ENCODE measurements at places on chromosomes 7 and 10.

- no peak for DNase-seq
Measured at GRCh38 chr7:30923774-30924413, 12.2 kb downstream of the AQP1 start.

DNA sequence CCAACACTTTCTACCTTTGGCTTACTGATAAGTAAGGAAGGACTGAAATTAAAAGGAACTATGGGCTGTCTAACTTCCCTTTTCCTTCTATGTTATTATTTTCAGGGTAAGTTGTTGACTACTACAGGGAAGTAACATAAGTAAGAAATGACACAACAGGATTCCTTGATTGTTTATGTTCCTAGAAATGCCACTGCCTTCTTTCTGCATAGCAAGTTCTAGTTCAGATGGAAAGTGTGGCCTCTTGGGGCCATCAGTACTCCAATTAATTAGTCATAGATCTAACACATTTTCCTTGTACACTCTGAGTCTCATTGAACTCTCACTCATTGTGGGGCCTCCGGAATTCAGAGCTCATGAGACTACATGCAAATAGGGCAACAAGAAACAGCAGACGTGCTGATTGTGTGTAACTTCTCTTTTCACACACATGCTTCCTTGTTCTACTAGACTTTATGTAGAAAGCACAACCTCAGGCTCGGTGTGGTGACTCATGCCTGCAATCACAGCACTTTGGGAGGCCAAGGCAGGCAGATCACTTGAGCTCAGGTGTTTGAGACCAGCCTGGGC lies 35.3 kb upstream of the HIBADH start:
- DNase-seq: no peak

GRCh38 chr7:149624006-149624405 lies 126.4 kb upstream of the ZNF746 start:
- no peak for DNase-seq

DNA sequence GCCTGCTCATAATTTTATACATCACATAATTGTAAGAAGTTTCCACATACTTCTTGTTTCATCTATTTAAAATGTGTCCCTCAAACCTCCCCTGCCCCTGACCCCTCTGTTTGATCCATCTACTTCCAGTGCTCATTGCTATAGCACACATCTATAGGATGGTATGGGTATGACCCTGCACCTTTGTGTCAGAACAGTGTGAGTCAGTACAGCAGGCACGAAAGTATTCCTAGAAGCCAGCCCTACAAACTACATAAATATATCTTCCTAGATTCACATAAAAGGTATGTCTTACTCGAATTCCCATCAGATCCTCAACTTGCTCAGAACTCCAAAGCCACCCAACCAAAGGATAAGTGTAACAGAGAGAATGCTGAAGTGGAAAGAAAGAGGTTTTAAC lies 25.7 kb upstream of the ING3 start:
- DNase-seq: no peak

DNA sequence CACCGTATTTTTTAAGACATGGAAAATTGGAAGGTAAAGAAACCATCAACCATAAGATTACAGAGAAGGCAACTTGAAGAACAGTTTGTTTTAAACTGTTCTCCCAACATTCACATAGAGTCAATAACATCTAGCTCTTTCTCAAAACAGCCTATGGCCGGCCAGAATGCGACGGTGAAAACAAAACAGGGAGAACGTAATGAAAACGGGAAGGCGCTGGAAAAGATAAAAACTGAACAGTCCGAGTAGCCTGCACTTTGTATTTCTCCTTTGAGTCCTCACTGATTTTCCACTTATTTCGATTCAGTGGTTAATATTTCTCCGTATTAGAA lies 637 bp downstream of the MICU1 start:
- DNase-seq: no peak

DNA sequence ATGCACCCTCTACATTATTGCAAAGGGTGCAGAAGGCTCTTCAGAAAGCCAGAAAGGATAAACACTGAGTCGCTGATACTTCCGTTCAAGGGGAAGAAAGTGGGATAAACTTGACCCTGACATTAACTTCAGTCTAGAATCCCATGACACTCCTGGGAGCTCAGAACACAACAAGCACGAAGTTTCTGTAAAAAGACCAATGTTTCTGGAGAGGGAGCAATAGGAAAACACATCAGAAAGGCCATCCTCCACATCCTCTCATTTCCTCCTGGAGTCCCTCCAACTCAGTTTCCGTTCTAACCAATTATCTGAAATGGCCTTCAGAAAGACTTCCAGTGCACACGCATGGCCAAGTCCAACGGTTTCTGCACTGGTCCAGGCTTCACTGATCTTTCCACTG lies 113.5 kb downstream of the SORBS1 start:
- DNase-seq: no peak

GRCh38 chr7:100655908-100656674 lies at the start of gene ACTL6B:
ACTL6B (minus strand) TSS chr7:100656448; CDS start chr7:100656354, 94 bp downstream.
- peak; percentile 58 for DNase-seq

- DNase-seq: no peak
Measured at GRCh38 chr7:153406486-153406872, 645.7 kb upstream of the DPP6 start.

- DNase-seq: no peak
Measured at GRCh38 chr7:91082038-91082437, 182.2 kb upstream of the FZD1 start.

DNA sequence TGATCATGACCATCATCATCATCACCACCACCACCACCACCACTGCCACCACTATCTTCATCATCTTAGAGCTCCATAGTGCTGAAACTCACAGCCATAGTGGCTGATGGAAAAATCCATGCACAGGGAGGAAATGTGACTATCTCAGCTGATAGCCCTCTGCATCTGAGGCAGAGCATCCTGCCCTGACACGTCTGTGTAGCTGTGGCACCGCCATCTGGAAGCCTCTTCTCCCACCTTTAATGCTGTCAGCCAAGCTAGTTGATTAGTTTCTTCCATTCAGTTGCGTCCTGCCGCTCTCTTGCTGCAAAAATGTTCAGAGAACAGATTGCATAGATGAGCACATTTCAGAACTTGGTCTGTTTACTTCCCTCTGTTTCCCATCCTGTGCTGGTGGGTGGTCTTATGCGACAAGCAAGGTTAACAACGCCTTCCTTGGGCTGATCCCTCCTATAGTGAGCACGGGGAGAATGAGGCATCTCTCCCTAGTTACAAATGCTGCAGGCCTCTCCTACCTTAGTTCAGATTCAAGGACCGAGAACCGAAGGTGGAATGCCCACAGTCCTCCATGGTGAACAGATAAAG lies 478.6 kb downstream of the PLXNA4 start:
- DNase-seq: no peak

DNA sequence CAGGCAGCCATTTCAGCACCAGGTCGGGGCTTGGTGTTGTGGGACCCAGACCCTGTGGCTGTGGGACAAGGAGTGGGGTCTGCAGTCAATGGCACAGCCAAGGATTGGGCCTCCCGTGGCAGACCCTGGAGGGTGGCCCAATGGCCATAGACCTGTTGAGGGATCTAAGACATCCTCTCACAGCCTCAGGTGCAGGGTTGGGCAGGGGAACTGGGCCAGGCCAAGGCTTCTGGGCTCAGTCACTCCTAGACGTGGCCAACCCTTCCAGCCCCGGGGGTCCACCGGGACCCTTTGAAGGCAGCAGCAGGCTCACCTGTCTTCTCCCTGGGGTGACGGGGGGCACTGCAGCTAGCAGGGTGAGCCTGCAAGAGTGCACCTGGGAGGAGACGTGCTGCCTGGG lies 45.7 kb upstream of the DPYSL4 start:
- DNase-seq: no peak

GRCh38 chr10:124180947-124181549 lies 87.7 kb upstream of the CHST15 start:
- DNase-seq: no peak

- DNase-seq: no peak
Measured at GRCh38 chr7:36658335-36659171, 65.7 kb downstream of the AOAH start.

Measured in stimulated activated CD8-positive, alpha-beta memory T cell treated with anti-CD3 and anti-CD28 coated beads, Interleukin-15, amount 100 ng/mL, for 48 hours (primary cell).